ENCODE measurements at places on chromosomes 4 and X. TPM values are rescaled to one million over a fixed set of nuclear protein-coding genes. Genes with fewer than 3 reads are reported as not detected.

DNA sequence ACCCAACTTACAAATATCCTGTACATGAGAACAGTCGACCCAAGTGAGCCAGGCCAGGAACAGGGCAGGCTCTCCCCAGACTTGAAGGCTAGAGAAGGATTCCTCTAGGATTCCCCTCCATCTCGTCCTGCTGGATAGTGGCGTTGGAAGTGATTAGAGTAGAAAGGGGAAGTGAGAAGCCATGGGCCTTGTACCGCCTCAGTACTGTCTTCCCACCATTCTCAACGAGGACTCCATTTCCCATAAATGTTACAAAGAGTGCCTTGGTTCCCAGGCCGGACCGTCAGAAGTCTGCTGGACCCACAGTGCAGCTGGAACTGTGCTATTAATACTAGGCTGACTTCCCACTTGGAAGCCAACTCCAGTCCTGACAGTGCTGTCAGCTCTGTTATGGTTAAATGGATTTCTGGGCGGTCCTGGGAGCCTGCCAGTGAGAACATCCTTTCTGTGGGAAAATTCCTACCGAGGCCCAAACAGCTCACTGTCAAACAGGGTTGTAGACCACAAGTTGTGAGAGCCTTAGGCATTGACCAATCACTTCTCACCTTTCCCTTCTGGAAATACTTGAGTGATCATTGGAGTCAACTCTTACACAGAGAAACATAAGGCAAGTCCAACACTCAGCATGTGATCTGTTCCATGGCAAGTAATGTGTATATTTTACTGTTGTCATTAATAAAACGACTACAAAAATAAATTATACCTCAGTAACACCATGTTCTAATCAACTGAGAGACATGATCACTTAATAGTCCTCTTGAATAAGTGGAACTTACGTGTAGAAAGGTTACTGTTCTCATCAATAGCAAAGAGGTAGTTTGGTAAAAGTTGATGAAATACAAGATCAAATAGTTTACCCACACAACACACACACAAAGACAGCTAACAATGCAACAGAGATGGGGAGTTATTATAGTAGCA lies 58.4 kb downstream of the AMELX start:
- H3K4me1 ChIP-seq: no peaks in the 10 kb centered on the region
- DNase-seq: no peak
- no peak overlapping the region for H3K27ac ChIP-seq

- no peak for DNase-seq
- H3K27ac ChIP-seq: no peak overlapping the region
- H3K27me3 ChIP-seq: no peaks in the 10 kb centered on the region
- H3K4me3 ChIP-seq: no peak overlapping the region
- no peaks in the 10 kb centered on the region for H3K4me1 ChIP-seq
Measured at GRCh38 chr4:90603540-90603939, 476.3 kb downstream of the CCSER1 start.

DNA sequence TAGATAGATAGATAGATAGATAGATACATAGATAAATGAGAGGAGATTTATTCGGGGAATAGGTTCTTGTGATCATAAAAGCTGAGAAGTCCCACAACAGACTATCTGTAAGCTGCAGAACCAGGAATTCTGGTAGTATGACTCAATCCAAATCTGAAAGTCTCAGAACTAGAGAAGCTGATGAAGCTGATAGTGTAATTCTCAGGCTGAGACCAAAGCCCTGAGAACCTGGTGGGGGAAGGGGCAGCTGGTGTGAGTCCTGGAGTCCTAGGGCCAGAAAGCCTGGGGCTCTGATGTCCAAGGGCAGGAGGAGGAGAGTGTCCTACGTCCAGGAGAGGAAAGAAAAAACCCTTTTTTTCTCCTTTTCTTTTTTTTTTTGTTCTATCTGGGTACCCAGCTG lies 8.0 kb upstream of the BANK1 start:
- H3K27me3 ChIP-seq: no peaks in the 10 kb centered on the region
- H3K27ac ChIP-seq: no peak overlapping the region
- no peak overlapping the region for H3K4me3 ChIP-seq
- no peak for DNase-seq

- H3K27me3 ChIP-seq: no peaks in the 10 kb centered on the region
- no peak overlapping the region for H3K27ac ChIP-seq
- no peak for DNase-seq
- H3K4me1 ChIP-seq: no peaks in the 10 kb centered on the region
Measured at GRCh38 chr4:139813881-139814280, 148.3 kb downstream of the MGST2 start.

PRKX gene
- polyA plus RNA-seq: 30.9 TPM

ALG13 gene
- polyA plus RNA-seq: 40.6 TPM
